ENCODE measurements at places on chromosomes 12 and 14.

GRCh38 chr12:66115071-66115600 lies 15.4 kb downstream of the LLPH start:
- DNase-seq = no peak

DNA sequence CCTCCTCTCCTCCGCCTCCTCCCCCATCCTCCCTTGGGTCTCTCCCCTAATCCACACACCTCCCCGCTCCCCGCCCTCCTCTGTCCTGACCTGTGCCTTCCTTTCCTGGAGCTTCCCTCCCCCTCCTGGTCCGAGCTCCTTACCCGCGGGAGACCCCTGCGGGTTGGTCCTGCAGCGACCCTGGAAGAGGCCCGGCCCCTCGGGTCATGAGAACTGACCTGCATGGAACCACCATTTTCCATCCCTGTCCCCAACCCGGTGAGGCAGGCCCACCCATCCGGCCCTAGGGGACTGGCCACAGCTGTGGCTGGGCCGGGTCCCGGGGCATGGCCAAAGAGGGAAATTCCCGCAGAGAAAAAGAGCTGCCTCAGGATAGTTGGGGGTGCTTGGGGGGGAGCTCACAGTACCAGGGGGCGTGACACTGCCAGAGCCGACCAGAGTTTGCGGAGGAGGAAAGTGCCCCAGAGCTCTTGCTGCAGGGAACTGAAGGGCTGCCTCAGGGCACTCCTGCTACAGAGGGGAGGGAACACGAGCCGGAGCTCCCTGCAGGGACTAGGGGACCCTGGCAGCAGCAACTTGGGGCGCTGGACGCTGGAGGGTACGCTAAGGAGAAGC lies 613 bp downstream of the ARHGEF40 start:
- no peak for DNase-seq

- no peak for DNase-seq
Measured at GRCh38 chr14:73244541-73245290, 7.4 kb downstream of the PAPLN start.

- DNase-seq = no peak
Measured at GRCh38 chr12:120013659-120014380, 24.8 kb downstream of the BICDL1 start.

GRCh38 chr14:58568322-58568721 lies 69.4 kb upstream of the DACT1 start:
- no peak for DNase-seq

- DNase-seq = no peak
Measured at GRCh38 chr12:108580531-108580930, 17.4 kb downstream of the TMEM119 start.

GRCh38 chr12:65232476-65233077 lies 45.9 kb upstream of the MSRB3 start:
- peak; percentile 3 for DNase-seq

GRCh38 chr12:48030173-48030650 lies 25.9 kb upstream of the COL2A1 start:
- no peak for DNase-seq

DNA sequence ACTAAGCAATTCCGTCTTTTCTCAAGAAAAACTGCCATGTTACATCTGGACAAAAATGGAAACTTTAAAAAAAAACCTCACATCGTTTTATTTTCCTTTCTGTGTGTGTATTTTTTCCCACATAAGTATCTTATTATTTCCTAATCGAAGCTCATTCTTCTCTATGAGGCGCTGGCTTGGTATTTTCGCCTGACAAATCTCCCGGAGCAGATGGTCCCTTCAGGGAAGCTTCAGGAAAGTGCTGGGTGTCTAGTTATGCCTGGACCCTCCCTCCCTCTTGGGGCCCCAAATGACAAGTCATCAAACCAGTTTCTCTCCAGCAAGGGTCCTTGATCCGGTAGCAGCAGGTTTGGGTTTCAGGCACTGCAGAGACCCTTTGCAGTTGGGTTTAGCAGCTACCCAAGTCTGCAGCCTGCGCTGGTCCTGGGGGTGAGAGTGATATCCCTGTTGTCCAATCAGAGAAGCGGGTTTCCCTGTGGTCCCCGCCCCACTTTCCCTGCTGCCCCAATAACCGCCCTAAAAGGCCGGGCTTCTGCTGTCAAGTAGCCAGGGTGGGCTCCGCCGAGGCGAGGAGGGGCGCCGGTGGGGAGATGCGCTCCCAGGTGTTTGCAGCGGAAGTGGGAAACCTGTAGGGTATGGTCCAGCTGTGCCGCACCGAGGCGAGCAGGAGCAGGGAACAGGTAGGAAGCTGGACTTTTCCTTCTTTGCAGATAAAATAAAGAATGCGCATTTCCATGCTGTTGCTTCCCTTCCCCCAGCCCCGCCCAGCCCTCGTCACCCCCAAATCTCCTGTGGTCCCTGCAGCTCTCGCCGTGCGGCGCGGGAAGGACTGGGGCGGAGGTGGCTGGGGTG lies at the start of gene CNTN1:
Gene CNTN1, plus strand, starts transcription at position 527 of the 852 bp plus-strand sequence.
- peak; percentile 75 for DNase-seq

DNA sequence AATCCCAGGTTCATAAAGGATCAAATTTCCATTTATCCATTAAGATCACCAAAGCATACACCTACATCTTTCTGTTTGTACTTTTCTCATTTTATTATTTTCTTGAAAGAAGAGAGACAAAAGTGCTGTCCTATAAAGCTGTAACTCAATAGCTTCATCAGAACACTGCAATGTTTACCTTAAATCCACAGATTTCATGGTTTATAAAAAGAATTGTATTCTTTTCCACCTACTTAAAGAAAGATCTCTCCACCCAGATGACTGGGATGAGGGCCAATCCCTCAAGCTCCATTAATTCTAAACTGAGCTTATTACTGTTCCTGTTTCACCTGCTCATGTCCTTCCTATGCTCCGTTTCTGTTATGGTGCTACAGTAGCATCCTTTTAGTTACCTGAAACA lies 470.6 kb downstream of the BCAT1 start:
- DNase-seq = no peak

- DNase-seq = no peak
Measured at GRCh38 chr12:118015944-118016343, 559 bp upstream of the RFC5 start.

DNA sequence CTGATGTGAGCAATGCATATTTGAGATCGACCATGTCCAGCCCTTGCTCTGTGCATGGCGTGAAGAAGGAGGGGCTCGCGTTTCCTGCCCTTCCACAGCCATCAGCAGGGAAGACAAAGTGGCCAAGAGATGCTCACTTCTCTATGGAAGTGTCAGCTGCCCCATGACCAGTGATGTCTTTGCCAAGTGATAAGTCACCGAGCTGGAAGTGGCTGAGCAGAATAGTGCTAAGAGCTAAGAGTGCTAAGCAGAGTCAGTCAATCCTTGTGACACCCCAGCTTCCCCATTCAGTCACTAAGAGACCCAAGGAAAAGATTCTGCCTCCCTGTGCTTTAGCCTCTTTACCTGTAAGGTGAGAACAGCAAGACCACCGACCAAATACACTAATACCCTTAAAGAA lies 50.5 kb upstream of the CEP83 start:
- no peak for DNase-seq

- no peak for DNase-seq
Measured at GRCh38 chr14:100291305-100292075, 14.8 kb downstream of the SLC25A29 start.

GRCh38 chr12:124759841-124760503 lies 103.7 kb downstream of the SCARB1 start:
- no peak for DNase-seq

GRCh38 chr14:53491884-53492277 lies 338.8 kb upstream of the DDHD1 start:
- no peak for DNase-seq

- DNase-seq = no peak
Measured at GRCh38 chr14:30153717-30154116, 226.1 kb upstream of the PRKD1 start.

DNA sequence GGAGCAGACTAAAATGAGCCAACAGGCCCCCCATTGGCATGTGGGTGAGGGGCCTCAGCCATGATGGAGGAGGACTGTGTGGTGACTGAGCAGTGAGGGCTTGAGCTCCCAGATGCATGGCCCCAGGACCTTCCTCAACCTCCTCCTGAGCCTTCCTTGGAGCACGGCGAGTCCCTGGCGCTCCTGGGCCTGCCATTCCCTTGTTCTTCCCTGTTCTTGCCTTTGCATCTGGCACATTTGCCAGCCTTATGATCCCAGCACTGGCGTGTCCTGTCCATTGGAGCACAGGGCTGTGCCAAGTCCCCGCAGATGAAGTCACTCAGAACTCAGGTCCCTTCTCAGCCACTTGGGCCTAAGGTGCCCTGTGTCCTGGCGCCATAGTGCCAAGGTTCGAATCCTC lies 40.3 kb upstream of the MEG3 start:
- DNase-seq = no peak

DNA sequence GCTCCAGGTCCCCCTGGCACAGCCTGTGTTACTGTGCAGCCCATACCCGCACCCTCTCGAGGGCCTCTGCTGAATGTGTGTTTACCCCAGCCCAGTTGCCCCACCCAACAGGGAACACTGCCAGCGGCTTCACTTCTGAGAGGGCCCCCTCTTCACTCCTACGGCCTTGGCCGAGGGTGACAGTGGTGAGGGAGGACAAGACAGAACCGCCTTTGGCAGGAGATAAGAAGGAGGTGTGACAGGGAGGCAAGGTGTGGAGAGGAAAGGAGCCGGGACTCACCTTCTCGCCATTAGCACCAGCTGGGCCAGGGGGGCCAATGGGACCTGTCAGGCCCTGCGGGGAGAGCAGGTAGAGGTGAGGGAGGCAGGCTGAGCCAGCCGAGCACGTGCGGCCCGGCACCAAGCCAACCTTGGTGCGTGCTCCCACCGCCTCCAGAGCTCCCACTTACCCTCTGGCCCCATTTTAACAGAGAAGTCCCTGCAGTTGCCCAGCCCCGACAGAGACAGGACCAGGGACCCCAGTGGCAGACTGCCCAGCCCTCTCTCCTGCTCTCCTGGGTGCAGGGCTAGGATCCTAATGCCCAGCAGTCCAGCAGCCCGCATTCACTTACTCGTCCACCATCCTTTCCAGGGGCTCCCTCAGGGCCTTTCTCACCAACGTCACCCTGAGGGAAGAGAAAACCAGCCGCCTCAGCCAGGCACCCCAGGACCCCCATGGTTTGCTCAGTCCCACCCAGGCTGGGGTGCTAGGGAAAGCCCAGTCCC lies 18.3 kb downstream of the TMEM106C start:
- DNase-seq = no peak

- no peak for DNase-seq
Measured at GRCh38 chr12:12007713-12008231, 63.0 kb upstream of the BCL2L14 start.

DNA sequence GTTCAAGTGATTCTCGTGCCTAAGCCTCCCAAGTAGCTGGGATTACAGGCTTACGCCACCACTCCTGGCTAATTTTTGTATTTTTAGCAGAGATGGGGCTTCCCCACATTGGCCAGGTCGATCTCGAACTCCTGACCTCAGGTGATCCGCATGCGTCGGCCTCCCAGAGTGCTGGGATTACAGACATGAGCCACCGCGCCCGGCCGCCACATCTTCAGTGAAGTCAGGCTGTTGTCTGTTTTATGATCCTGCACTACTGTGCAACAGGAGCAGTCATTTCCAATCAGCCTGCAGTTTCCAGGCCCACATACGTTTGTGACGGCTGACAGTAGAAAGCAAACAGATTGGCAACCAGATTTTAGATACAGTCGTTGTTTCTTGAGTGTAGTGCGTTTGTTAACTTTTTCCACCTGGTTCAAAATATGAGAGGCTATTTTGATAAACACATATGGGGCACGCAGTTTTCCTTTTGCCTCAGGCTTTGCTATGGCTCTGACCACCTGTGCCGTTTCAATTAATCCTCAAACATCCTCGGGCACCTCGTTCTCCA lies 74.8 kb downstream of the LGMN start:
- no peak for DNase-seq

DNA sequence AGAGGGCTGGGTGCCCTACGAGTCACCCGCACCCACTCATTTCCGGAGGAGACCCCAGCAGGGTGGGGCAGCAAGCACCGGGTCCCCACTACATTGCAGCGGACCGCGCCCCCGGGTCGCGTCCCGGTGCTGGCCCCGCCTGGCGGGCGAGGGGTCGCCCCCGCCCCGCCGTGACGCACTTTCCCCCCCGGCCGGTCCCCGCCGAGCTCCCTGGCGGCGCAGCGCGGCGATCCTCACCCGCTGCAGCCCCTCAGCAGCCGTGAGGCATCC lies 106.1 kb downstream of the PRICKLE1 start:
- no peak for DNase-seq

GRCh38 chr12:15859116-15859515 lies 23.1 kb upstream of the STRAP start:
- DNase-seq = no peak

DNA sequence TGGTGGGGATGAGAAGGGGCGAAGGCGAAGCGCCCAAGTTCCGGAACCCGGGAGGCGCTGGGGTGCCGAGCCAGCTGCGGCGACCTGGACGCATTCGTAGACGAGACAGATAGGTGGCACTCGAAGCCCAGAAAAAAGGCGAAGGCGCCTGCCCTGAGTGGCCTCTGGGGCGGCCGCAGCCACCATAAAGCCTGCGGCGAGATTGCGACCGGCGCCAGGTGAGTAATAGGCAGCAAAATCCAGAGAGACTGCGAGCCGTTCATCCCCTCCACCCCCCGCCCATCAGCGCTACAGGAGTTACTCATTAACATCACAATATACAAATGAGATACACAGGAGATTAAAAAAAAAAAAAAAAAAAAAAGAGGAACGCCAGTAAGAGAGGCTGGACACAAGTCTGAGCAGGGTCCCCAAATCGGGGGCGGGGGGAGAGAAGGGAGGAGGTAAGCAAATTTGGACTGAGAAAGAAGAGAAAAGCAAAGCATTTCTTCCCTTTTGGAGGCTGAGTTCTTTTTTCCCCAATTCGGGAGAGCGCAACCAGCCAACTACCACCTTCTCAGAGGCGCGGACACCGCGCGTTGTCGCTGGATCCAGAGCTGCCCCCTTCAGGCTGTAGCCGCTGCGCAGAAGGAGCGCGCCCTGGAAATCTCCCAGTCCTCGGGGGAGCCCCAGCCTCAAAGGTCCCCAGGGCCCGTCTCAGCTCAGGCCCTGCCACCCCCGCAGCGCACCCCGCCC lies 15.7 kb downstream of the TBX3 start:
- DNase-seq = peak; percentile 35

DNA sequence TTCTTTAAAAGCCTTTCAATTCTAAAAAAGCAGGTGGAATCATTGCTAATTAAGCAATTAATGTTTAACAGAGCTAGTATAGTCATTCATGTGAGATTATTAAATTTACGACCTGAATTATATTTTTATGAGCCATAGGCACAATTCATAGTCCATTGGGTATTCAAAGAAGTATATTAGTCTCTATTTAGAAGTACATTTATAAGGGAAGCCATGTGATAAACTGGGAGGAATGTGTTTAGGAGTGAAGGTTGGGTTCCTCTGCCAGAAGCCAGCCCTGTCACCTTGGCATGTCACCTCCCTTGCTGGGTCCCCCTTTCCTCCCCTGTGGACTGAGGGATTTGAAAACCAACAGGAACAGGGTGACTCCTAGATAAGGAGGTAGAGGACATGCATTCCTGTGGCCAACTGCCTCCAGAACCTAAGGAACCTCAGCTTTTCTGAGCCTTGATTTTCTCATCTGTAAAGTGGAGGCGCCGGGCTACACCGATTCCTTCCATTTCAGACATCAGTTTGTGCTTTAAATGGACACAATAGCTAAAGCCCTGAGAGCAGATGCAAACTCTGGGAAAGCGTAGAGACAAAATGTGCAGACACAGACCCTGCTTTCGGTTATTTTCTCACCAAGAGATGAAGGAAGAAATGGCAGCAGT lies 5.4 kb upstream of the KRT2 start:
- DNase-seq = no peak

GRCh38 chr14:96752125-96752524 lies 45.1 kb upstream of the VRK1 start:
- DNase-seq = no peak
